Glutamatergic neuron (in vitro differentiated cells): ENCODE measurements at places on chromosomes 1 and 21.

GRCh38 chr1:218347336-218347722, 2.2 kb downstream of the TGFB2 start:
- no peak for DNase-seq

GRCh38 chr1:119838236-119838635, 27.0 kb upstream of the REG4 start:
- DNase-seq, result no peak

DNA sequence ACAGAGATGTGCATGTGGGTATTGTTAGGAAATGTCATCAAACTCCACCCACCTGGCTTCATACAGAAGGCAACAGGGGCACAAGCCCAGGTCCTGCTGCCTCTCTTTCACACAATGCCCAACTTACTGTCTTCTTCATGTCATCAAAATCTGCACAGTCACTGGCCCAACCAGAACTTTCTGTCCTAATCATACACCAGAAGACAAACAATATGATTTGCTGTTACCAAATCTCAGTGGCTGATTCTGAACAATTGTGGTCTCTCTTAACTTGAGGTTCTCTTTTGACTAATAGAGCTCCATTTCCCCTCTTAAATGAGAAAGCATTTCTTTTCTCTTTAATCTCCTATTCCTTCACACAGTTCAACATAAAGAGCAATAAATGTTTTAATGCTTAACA, 7.7 kb downstream of the HSD3B2 start:
- no peak for DNase-seq

DNA sequence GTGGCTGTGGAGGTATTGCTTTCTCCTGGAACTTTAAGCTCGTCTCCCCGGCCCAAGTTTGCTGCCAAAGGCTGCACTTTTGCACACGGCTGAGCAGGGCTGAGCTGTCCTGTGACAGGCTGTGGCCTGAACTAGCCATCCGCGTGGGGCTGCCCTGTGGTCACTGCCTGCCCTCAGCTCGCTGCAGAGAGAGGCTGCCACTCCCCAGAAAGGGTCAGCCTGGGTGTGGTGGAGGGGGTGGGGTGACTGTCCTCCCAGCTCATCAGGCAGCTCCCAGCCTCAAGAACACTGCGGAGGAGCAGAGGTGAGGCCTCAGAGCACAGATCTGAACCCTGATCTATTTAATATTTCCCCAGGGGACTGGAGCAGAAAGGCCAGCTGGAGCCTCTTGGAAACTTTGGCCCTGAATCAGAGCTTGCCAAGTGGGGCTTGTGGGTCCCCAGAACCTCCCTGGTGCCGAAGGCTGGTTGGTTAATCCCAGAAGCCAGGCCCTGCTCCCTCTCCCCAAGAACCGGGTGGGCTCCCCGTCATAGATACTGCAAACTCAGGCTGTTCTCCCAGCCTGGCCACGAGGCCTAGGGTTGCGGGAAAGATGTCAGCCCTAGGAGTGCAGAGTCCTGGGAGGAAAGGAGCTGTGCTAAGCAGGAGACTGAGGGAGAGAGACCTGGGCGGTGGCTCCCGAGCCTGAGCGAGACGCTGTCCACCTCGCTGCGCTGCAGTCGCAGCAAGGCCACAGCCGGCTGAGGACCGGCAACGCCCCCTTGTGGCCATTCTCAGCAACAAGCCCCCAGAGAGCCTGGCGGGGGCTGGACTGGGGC, 125.1 kb upstream of the IPO9 start:
- peak; percentile 94 for DNase-seq

- peak; percentile 59 for DNase-seq
Measured at GRCh38 chr1:33455539-33456501, 16.6 kb upstream of the ZSCAN20 start.

DNA sequence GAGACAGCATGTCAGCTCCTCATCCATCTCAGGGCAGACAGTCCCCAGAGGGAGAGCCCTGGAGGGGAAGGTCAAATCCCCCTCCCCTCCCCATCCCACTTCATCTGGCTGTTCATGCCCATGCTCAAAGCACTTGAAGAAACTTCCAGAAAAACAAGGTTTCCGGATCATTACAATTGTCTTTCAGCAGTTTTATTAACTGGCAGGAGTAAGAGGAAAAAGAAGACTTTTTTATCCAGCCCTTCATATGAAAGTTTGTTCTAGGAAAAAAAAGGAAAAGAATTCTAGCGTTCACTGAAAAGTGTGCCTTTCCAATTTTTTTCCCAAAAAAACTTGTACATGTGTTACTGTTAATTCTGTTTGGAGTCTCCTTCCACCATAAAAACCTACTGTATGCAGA, 145.7 kb upstream of the TIAM1 start:
- DNase-seq, result no peak

- DNase-seq, result no peak
Measured at GRCh38 chr1:244112636-244113035, 61.6 kb downstream of the ZBTB18 start.

- peak; percentile 84 for DNase-seq
Measured at GRCh38 chr1:213987422-213987926, 299 bp upstream of the PROX1 start.

GRCh38 chr21:25528515-25528914, 78.8 kb downstream of the MRPL39 start:
- no peak for DNase-seq

DNA sequence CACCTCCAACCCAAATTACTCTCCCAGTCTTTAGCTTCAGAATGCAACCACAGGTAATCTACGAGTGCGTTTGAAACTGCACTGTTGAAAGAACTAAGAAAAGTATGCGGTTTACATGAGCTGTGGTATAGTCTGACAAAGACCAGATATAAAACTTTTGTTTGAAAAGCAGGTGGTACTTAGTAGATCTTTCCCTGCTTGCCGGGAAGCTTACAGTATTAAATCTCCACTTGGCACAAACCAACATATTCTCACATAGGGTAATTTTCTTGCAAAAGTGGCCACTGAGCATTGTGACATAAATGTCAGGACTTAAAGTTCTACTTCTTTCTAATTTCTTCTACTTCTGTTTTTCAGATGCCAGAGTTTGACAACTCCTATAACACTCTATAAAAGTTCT, 8.4 kb downstream of the RGS2 start:
- DNase-seq, result no peak

GRCh38 chr1:157910270-157910669, 68.7 kb upstream of the CD5L start:
- DNase-seq, result no peak

DNA sequence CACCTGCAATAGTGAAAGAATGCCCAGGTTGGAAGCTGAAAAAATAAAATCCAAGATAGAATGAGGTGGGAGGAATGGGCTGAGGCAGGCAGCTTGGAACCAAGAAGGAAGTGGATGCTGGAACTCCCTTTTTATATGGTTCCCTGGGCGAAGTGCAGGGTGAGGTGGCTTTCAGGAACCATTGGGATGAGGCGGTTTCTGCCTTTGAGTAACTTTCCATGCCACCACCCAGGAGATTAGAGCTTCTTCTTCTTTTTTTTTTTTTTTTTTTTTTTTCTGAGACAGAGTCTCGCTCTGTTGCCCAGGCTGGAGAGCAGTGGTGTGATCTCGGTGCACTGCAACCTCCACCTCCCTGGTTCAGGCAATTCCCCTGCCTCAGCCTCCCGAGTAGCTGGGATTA, 17.8 kb upstream of the MRPS6 start:
- no peak for DNase-seq

DNA sequence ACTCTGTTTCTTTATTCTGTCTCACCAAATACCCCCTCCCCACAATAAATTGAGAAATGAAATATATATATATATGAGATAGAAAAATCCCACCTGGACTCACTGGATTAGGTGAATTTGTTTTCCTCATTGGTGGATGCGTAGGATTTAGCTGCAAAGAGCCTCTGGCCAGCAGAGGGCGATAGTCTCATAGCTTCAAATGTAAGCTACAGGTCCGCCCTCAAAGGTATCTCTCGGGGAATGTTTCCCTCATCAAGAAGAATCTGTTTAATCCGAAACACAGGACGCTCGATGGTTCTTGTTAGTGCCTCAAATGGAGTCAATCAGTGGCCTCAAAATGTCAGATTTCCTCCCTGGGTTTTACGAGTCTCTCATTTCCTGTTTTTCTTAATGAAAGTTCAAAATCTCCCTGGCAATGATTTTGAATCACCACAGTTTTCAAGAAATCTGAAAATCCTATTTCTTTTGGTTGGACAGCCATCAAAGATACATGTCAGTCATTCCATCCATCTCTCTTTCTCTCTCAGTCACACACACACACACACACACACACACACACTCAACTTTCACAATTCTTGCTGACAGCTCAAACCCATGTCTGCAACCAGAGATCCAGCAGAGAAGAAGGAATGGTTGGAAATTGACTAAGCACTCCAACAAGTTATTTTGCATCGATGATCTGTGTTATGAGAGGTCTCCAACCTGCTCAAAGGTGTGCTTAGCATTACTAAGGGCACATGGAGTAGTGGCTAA, 13.9 kb upstream of the CAMK1G start:
- DNase-seq, result peak; percentile 87

GRCh38 chr1:180836449-180836848, 76.2 kb upstream of the KIAA1614 start:
- DNase-seq, result no peak

- DNase-seq, result no peak
Measured at GRCh38 chr1:164137273-164137925, 421.6 kb upstream of the PBX1 start.

DNA sequence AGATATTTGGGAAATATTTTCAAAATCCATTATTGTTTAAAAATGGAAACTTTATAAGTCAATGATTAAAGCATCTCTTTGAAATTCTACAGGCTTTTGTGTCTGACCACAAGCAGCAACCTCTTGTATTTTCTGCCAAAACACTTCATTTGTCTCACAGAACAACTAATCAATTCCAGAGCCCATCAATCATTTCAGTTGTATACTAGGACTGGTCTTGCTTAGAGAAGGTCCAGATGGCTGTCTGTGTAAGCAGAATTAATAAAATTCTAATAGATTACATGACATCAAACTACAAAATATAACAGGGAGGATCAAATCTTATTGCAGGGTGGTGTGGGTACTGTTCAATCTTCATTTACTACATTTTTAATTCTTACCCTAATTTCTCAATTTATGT, 76.4 kb downstream of the ACBD6 start:
- DNase-seq, result no peak

GRCh38 chr1:161038523-161039153, at the start of gene TSTD1:
TSS of gene TSTD1 (minus strand) at chr1:161038964. CDS start at chr1:161038889, 75 bp downstream.
- DNase-seq, result peak; percentile 55

DNA sequence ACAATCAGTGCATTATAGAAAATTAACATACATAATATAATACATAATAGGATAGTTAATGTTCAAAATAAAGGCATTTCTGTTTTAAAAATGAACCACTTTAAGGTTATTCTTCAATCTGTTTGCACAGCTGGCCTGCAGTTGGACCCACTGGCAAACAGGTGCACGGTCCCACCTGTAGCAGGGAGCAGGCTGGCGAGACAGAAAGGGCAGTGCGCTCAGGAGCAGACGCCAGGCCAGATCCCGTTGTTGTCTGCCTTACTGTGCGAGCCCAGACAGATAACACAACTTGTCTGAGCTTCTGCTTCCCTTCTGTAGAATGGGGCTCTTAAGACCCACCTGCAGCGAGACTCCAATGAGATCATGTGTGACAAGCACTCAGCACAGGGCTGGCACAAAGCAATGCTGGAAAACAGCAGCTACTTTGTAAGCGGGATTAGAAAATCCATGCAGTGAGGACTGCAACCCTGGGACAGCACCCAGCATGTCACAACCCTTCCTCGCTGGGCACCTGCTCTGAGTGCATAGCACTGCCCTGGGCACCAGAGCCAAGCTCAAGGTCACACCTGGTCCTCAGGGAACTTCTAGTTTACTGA, 33.5 kb downstream of the VPS26C start:
- DNase-seq, result no peak

DNA sequence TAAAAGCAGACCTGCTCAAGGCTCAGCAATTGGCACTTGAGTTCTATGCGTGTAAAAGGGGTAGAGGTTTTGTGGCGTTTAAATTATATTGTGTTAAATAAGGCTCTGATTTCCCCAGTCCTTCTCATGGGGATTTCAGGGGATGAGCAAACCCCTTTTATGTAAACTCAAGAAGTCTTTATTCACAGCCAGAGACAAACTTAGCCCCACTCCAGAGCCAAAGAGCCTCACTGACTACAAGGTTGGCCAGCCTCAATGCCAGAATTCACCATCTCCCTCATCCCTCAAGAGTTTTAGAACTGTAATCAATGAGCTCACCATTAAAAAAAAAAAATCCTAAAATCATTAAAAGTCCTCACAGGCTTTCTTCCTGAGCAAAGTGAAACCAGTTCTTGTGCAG, 107.8 kb downstream of the SLC30A10 start:
- DNase-seq, result no peak

DNA sequence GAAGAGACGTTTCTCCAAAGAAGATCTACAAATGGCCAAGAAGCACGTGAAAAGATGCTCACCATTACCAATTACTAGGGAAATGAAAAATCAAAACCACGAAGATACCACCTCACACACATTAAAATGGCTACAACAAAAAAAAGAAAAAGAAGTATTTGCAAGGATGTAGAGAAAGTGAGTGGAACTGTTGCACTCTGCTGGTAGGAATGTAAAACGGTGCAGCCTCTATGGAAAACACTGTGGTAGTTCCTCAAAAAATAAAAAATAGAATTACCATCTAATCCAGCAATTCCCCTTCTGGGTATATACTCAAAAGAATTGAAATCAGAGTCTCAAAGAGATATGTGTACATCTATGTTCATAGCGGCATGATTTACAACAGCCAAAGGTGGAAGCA, 115.4 kb upstream of the EDN2 start:
- no peak for DNase-seq
